ENCODE measurements at places on chromosomes 12 and 14. TPM values are rescaled to one million over a fixed set of nuclear protein-coding genes. Genes with fewer than 3 reads are reported as not detected.

The KRT78 gene
- not detected for total RNA-seq

GRCh38 chr12:80979816-80980215 lies 42.1 kb upstream of the LIN7A start:
- H3K4me1 ChIP-seq, result no peaks in the 10 kb centered on the region
- H3K4me3 ChIP-seq, result no peak overlapping the region
- no peak overlapping the region for H3K27ac ChIP-seq
- DNase-seq, result no peak
- H3K27me3 ChIP-seq, result no peaks in the 10 kb centered on the region

DNA sequence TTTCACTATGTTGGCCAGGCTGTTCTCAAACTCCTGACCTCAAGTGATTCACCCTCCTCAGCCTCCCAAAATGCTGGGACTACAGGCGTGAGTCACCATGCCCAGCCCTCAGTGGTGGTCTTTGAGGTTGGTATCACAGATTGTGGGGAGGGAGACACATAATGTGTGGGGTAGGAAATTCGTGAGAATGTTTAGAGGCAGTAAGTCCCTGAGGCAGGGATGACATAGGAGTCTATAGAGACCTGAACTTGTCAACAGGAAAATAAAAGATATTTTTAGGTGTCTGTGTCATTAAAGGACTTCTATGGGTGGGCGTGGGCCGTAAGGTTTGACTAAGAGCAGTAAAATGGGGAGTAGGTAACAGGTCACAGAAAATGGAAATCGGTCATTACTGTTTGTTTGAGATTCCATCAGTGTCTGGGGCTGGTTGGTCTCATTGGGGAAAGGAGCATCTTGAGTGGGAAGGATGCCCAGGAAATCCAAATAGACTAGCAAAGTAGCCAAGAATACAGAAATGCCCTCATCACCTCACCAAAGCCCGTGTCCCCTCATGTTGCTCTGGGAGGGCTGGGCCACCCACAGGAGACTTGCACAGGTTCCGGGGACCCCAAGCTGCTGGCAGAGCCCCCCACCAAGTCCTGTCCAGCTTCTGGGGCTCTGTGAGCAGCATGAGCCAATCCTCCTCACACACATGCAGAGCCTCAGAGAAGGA lies 63.6 kb upstream of the BCL2L14 start:
- H3K27me3 ChIP-seq, result no peaks in the 10 kb centered on the region
- peak overlapping the region; percentile 75 for H3K27ac ChIP-seq
- DNase-seq, result no peak

GRCh38 chr12:108313606-108314351 lies 25.3 kb downstream of the CMKLR1 start:
- no peak for DNase-seq
- no peaks in the 10 kb centered on the region for H3K36me3 ChIP-seq
- no peak overlapping the region for H3K27ac ChIP-seq
- H3K4me3 ChIP-seq, result no peak overlapping the region
- peaks cover 27% of the 10 kb centered on the region for H3K4me1 ChIP-seq

GRCh38 chr12:107774349-107775029 lies at the start of gene ASCL4:
ASCL4 (plus strand) TSS chr12:107774704; CDS start chr12:107775219, 515 bp downstream.
- H3K4me3 ChIP-seq, result no peak within 1 kb of the TSS
- H3K36me3 ChIP-seq, result no peaks in the 10 kb centered on the region
- H3K27ac ChIP-seq, result no peak within 1 kb of the TSS
- H3K27me3 ChIP-seq, result peaks cover 18% of the 10 kb centered on the region

DNA sequence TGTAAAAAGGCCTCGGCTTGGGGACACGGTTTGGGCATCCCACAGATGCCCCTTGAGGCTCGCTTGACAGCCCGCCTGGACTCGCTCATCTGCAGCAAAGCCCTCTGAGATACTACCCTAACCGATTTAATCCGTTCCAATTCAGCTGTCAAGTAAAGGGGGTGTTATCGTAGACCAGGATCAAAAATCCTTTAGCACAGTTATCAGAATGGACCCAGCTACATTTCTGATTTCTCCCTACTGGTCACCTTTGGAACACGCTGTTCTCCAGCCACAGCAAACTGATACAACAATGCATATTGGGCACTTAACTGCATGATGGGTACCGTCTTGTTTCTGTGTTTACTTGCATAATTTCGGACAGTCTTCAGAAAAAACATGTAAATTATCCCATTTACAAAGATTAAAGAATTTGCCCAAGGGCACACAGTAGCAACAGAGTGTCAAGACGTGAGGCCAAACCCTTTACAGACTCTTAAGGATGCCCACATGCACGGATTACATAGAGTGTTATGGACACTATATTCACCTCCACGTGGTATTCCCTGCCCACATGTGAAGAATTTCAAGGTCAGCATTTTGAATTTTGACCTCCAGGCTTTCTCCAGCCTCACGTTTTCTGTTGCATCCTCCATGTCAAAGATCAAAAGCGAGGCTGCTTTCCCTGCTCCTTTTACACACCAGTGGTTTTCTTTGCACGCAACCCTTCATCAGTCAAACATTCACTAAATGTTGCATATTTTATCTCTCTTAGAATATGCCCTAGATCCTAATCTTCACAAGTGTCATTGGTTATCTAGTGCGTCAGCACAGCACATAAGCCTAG lies 3.2 kb upstream of the DUSP6 start:
- H3K4me3 ChIP-seq, result no peak overlapping the region
- no peaks in the 10 kb centered on the region for H3K27me3 ChIP-seq
- no peak overlapping the region for H3K27ac ChIP-seq
- H3K4me1 ChIP-seq, result peaks cover 26% of the 10 kb centered on the region
- DNase-seq, result no peak

- no peaks in the 10 kb centered on the region for H3K27me3 ChIP-seq
- H3K36me3 ChIP-seq, result peaks cover 72% of the 10 kb centered on the region
- no peak for DNase-seq
- H3K4me1 ChIP-seq, result no peaks in the 10 kb centered on the region
- H3K27ac ChIP-seq, result no peak overlapping the region
- no peak overlapping the region for H3K4me3 ChIP-seq
Observed at GRCh38 chr12:12823300-12823699, 10.2 kb downstream of the DDX47 start.

- H3K27ac ChIP-seq, result no peak overlapping the region
- no peaks in the 10 kb centered on the region for H3K36me3 ChIP-seq
- no peaks in the 10 kb centered on the region for H3K27me3 ChIP-seq
- no peak overlapping the region for H3K4me3 ChIP-seq
Observed at GRCh38 chr12:126483145-126484068, 1418.2 kb downstream of the AACS start.

DNA sequence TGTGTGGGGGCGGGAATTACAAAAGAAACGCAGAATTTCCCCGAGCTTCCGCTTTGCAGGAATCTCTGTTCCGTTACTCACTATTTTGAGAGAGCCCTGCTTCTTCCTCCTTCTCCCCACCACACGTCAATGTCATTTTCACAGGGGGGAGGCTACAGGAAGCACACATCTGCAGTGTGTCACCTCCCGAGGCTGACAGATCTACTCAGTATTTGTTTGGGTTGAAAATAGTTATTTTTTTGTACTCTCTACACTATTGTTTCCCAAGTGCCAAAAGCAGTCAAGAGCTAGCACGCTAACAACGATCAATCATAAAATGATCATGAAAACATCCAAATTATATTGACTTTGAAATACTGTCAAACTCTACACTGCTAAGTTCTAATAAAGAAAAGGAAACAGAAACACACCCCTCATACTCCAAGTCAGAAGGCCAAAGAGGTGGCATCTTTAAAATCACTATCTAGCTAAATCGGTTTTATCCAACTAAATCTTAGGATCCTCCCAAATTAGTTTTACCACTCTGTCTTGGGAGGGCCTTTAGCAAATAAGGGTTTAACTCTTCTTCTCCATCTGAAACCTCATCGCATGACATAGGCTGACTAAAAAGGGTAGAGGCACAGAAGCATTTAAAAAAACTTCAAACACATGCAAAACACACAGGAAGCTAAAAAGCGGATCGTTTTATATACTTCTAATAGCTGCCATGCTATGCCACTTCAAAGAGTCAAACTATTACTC lies 51.8 kb downstream of the FOXN3 start:
- peak overlapping the region; percentile 31 for H3K4me3 ChIP-seq
- H3K27ac ChIP-seq, result peak overlapping the region; percentile 60
- H3K36me3 ChIP-seq, result no peaks in the 10 kb centered on the region
- no peaks in the 10 kb centered on the region for H3K27me3 ChIP-seq

DNA sequence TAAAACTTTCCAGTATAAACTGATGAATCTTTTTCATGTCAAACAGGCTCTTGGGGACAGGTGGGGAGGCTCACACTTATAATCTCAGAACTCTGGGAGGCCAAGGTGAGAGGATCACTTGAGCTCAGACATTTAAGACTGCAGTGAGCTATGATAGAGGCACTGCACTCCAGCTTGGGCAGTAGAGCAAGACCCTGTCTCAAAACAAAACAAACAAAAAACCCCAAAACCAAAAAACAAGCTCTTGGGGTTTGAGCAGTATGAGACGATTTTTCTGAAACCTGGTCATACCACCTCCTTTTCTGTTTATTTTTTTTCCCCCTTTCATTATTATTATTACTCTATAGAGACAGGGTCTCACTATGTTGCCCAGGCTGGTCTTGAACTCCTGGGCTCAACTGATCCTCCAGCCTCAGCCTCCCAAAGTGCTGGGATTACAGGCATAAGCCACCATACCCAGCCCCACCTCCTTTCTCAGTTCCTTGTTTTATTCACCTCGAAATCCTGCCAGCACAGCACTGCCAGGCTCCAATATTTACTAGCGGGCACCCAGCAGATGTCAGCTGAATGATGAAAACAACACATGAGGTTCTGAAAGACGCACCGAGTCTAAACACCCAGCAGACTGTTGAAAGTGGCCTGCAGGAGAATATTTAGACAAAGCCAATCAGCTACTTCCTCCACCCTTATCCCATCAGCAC lies 19.5 kb upstream of the CDK17 start:
- no peak overlapping the region for H3K27ac ChIP-seq
- peaks cover 23% of the 10 kb centered on the region for H3K4me1 ChIP-seq
- no peaks in the 10 kb centered on the region for H3K36me3 ChIP-seq
- no peak for DNase-seq
- H3K4me3 ChIP-seq, result no peak overlapping the region

All from CD4-positive, alpha-beta memory T cell (primary cell).